CD4-positive, alpha-beta T cell treated with Interferon gamma for 1 hour (primary cell): ENCODE measurements at places on chromosomes 5 and 9.
A peak's percentile ranks its signal among the peaks of the same experiment; 100 is the strongest.

DNA sequence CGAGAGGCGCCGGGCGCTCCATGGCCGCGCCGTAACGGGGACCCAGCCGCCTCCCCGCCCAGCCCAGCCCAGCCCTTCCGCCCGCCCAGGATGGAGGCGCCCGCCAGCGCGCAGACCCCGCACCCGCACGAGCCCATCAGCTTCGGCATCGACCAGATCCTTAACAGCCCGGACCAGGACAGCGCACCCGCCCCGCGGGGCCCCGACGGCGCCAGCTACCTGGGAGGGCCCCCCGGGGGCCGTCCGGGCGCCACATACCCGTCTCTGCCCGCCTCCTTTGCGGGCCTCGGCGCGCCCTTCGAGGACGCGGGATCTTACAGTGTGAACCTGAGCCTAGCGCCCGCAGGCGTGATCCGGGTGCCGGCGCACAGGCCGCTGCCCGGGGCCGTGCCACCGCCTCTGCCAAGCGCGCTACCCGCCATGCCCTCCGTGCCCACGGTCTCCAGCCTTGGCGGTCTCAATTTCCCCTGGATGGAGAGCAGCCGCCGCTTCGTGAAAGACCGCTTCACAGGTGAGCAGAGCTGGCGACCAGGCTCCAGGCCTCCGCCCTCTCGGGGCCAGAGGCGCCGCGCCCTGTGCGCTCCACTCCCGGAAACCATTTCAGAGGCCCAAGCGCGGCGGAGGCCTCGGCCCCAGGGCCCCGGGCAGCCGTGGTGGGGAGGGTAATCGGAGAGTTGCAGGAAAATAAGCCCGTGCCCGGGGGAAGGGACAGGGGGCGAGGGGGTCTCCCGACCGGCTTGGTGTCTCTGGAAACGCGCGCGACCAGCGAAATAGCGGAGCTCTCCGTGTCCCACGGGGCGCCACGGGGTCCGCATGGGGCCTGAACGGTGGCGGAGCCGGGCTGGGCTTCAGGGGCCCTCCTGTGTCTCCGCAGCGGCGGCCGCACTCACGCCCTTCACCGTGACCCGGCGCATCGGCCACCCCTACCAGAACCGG is 496 bp downstream of the TLX3 start:
- DNase-seq: no peak

DNA sequence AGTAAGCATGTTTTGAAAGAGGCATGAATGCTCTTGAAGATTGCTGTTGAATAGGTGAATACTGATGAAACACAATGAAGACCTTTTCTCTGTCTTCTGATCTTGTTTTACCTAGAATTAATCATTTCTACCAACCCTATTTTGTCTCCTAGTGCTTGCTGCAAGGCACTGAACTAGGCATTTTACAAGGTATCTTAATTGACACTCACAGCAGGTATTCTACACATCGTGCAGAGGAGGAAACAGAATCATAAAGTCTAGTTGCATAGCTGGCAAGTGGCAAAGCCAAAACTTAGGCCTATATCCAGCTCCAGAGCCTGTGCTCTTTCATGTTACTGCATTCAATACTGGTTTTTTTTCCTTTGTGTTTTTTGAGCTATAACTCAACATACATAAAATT is 50.7 kb downstream of the CTNNA1 start:
- DNase-seq: no peak

DNA sequence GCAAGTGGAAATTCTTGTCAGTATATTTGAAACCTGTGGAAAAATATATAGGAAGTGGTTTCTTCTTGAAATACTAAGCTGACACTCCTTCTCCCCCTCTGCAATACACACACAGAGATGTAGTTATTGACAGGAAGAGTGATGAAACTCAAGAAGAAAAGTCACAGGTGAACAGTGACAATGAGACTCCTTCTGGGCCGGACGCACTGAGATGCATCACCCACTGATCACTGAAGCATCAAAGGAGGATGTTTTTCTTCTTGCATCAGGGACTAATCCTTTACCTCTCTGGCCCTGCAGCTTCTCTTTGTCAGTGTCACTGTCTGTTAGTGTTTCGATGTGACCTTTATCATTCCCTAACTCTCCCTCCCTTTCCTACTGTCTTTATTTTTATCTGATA is 1864.2 kb upstream of the C9orf72 start:
- no peak for DNase-seq

- no peak for DNase-seq
Measured at GRCh38 chr5:88718736-88719135, 164.2 kb downstream of the MEF2C start.

DNA sequence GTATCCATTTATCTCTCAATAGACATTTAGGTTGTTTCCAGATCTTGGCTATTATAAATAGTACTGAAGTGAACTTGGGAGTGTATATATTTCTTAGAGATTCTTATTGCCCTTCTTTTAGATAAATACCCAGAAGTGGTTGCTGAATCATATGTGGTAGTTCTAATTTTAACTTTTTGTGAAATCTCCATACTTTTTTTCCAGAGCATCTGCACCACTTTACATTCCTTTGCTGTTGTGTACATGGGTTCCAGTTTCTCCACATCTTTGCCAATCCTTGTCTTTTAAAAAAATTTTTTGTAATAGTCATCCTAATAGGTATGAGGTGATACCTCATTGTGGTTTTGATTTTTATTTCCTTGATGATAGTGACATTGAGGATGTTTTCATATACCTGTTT is 303.7 kb downstream of the CCDC171 start:
- no peak for DNase-seq

DNA sequence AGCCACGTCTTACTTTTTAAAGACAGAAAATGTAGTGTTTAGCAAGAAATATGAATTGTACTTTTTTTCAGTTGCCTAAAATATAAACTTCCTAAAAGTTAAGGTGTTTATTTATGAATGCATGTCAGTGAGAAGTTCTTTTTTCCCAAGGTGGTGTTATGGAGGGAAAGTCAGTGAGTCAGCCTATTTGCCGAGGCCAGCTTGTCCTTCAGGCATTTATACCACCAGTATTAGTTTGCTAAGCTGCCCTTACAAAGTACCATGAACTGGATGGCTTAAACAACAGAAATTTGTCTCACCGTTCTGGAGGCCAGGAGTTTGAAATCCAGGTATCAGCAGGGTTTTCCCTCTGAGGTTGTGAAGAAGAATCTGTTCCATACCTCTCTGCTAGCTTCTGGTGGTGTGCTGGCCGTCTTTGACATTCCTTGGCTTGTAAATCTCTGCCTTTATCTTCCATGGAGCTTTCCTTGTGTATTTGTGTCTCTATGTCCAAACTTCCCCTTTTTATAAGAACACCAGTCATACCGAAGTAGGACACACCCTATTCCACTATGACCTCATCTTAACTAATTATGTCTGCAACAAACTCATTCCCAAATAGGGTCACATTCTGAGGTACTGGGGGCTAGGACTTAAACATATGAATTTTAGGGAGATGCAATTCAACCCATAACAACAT is 38.4 kb downstream of the PRKACG start:
- no peak for DNase-seq

DNA sequence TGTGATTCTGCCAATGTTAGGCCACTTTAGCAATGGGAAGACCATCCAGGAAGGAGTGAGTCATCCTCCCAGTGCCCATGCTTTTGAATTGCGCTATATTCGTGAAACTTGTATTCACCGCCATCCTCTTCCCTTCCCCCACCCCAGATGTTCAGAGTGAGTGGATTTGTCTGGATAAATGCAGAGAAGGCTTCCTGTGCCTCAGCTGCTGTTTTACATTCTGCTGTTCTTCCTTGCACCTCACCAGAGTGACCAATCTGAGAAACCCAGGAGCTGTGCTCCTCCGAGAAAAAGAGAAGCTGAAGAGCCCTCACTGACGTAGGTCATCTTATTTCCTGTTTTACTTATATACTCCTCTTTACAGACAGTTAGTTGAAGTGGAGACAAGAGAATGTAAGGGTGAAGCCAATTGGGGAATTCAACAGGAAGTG is 24.6 kb upstream of the SVEP1 start:
- peak; percentile 16 for DNase-seq

GRCh38 chr9:71608825-71609447 is 159.4 kb downstream of the CEMIP2 start:
- DNase-seq: no peak

- no peak for DNase-seq
Measured at GRCh38 chr5:13107537-13107936, 837.0 kb downstream of the DNAH5 start.

GRCh38 chr9:103242025-103242424 is 246.9 kb downstream of the CYLC2 start:
- no peak for DNase-seq

- no peak for DNase-seq
Measured at GRCh38 chr9:71218774-71219173, 97.4 kb upstream of the TRPM3 start.

- no peak for DNase-seq
Measured at GRCh38 chr9:89706731-89707191, 101.9 kb downstream of the GADD45G start.

DNA sequence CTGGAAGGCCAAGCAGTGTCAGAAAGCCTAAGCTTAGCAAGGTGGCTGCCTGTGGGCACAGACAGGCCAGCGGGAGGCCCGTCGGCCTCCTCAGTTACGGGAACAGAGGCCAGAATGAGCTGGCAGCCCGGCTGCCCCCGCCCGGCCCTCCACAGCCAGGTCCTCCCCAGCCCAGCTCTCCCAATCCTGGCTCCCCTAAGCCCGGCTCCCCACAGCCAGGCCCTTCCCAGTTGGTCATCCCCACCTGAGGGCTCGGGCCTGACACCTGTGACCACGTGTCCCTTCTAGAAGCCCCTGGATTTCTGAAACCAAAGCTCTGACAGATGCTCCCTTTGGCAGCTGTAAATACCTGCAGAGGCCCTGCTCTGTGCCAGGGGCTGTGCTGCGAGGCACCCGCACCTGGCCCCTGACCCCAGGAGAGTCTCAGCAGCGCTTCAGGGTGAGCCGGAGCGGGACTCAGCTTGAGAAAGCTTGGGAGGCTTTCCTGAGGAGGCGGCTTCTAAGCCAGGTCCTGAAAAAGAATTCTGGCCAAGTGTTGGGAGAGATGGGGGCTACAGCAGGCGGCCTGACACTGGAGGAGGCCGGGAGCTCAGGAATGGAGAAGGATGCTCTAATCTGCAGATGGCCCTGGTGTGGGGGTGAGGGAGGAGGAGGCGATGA is 80.4 kb upstream of the OLFM1 start:
- no peak for DNase-seq

GRCh38 chr5:42467981-42468524 is 44.8 kb downstream of the GHR start:
- no peak for DNase-seq

GRCh38 chr5:177049285-177049684 is 26.8 kb downstream of the ZNF346 start:
- no peak for DNase-seq

- DNase-seq: no peak
Measured at GRCh38 chr5:88425124-88425523, 156.5 kb upstream of the TMEM161B start.

DNA sequence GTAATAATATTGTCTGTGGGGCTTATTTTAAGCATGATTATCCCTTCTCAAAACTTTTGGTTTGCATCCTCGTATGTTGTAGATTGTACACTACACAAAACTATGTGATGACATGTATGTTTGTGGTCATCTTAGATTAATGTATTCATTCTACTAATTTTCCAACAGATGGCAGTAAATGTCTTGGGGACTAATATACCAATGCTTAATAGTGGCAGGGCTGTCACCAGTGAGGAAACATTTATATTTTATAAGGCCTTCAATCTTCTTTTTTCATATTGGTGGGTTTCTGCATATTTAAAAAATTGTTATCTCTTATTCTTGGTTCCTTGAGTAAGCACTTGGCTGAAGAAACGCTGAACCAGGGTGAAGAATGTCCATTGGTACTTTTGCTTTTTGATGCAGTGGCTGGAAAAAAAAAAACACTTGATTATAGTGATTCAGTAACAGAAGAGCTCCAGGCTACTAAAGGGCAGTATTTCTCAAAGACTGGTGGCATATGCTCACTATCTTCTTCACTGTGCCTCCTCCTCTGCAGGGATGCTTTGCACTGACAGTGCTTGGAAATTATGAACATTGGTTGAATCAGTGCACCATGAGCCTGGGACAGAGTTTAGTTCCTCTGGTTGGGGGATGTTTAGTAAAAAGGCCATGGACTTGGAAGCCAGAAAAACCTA is 530.3 kb downstream of the RASEF start:
- DNase-seq: no peak

DNA sequence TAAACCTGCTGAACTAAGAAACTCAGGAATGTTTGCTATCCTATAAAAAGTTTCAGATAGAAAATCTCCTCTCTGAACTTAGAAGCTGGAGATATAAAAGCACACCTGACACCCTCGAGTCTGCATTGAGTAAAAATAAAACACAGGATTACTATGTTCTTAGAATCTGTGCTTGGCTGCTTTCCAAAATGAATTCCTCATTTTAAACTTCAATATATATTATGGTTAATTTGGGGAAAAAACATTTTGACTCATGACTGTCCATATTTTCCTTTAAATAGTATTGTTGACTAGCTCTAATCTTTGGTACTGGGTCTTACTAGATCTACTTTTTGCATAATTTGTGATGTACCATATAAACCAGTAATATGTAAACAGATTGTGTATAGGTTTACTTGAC is 36.7 kb downstream of the FBXW2 start:
- DNase-seq: no peak

DNA sequence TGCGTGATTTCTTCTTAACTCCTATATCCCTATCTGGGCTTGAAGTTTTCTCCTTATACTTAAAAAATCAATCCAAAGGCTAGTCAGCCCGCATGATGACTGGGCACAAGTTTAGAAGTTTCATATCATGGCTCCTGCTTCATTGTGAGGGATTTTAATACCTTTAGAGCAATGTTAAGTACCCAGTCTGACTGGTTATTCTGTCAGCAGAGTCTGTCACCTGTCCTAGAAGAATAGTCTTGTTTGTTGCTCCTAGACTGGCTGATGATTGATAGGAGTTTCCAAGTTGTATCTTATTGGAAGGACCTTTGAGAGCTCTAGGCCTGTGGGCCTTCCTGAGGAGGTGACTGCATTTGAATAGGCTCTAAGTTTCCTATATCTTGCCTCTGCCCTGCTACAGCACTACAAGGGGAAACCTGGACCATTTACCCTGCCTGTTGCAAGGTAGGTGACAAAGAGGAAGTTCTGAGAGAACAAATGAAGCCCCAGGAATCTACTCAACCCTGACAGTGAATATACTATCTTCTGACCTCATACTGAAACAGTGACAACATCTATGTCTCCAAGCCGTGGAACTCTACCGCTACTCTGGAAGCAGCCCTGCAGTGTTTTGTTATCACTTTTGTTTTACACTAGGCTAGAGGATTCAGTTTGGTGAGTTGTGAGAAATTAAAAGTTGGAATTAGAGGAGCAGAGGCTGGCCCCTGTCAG is 66.5 kb downstream of the F2RL2 start:
- peak; percentile 16 for DNase-seq

GRCh38 chr9:121604242-121604641 is 47.2 kb upstream of the DAB2IP start:
- peak; percentile 47 for DNase-seq

- DNase-seq: no peak
Measured at GRCh38 chr9:135056541-135056940, 30.9 kb upstream of the OLFM1 start.

DNA sequence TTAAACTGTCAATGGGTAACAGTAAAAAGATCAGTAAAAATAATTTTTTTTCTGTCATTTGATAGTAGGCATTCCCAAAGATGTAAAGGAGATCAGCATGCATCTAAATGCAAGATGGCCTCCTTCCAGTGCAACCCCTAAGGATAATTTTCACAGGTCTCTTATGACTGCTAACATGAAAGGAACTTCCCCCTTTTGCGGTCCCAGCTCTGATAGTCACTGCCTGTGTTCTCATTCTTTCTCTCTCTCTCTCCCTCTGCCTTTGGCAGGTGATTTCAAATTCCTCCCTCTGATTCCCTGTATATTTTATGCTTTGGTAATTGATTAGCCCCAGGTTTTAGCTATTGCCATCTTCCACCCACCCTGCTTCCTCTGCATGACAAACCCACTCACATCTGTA is 8.9 kb downstream of the SPINK14 start:
- no peak for DNase-seq
